Ammon's horn (tissue), 1 donor: ENCODE measurements at places on chromosomes 7 and 10.

- DNase-seq = peak; percentile 56
Measured at GRCh38 chr7:5595545-5596045, 172.0 kb upstream of the TNRC18 start.

GRCh38 chr7:41182782-41183181 is 520.1 kb downstream of the INHBA start:
- DNase-seq = no peak

DNA sequence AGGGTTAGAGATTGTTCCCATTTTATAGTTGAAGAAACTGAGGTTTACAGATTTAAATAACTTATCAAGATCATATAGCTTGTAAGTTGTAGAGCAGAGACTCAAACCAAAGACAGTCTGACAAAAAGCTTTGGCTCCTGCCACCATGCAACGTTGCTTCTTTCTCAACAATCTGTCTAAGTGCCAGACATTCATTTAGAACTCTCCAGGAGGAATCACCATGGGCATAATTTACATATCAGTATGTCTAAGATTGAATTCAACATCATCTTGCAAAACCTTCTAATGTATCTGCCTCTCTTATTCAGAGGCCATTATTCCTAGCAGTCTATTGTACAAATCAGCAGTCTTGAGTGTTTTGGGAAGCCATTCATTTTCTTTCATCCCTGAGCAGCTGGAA is 163.5 kb upstream of the PLXDC2 start:
- DNase-seq = no peak

DNA sequence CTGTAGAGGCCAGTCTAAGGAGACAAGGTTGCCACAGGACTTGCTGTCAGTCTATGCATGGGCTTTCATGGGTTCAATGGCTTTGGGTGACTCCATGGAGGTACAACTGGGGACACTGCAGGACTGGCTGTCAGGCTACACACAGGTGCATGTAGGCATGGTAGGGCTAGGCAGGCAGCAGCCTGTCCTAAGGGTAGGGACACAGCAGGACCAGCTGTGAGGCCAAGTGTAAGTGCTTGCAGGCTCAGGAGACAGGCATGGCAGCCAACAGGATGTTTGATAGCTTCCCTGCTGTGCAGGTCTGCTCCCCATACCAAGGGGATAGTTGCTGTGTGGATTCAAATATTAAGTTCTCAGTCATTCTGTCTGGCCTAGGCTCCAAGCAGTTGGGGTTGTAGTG is 181.0 kb upstream of the NPY start:
- DNase-seq = no peak
